ENCODE measurements at places on chromosomes 12 and 14.
A peak's percentile ranks its signal among the peaks of the same experiment; 100 is the strongest.

- DNase-seq = no peak
These were observed 265.5 kb upstream of the PRKD1 start for GRCh38 chr14:30193101-30193500.

DNA sequence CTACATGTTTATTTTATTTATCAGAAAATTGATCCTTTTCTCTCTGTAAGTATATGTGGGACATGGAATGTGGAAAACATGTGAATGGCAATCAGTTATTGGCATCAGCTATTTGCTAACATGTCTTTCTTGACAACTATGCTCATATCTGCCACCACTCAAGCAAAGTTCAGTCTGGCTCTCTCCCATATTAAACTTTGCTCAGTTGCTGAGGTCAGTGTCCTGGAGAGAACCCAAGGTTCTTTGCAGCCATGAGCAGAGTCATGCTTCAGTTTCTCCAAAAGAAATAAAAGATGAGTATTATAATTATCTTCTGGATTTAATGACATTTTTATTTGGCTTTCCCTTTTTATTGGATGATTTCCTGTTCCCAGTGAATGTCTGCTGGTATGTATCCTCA is 42.6 kb downstream of the A2M start:
- no peak for DNase-seq

DNA sequence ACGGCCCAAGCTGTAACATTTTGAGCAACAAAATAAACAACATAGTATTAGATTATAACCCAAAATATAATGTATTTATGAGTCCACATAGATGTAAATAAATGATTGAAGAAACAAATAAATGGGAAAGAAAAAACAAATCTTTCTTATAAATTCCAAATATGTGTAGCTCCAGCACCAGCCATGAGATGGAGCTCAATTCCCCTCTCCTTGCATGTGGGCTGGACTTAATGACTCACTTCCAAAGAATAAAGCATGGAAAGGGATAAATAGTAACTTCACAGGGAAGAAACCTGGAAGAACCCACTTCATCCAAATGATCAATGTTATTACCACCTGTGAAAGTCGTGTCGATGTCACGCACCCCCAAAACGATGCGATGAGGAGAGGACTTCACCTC is 158.8 kb downstream of the RPAP3 start:
- no peak for DNase-seq

GRCh38 chr12:56339158-56339422 is 406 bp downstream of the IL23A start:
- DNase-seq = no peak

- DNase-seq = no peak
These were observed 354.8 kb downstream of the AEBP2 start for GRCh38 chr12:19794116-19794515.

DNA sequence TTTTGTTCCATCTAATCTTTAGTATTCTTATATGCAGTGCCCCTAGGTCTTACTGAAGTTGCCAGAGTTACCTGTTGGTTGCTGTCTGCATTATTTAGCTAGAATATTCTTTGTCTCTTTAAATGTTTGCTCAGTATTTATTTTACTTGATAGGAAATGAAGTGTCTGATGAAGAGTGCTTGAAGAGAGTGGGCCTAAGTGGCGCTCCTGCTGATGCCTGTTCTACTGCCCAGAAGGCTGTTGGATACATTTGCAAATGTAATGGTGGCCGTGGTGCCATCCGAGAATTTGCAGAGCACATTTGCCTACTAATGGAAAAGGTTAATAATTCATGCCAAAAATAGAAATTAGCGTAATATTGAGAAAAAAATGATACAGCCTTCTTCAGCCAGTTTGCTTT is 18.9 kb downstream of the CMAS start:
- DNase-seq = no peak

GRCh38 chr14:94157197-94157596 is 16.9 kb upstream of the PPP4R4 start:
- no peak for DNase-seq

DNA sequence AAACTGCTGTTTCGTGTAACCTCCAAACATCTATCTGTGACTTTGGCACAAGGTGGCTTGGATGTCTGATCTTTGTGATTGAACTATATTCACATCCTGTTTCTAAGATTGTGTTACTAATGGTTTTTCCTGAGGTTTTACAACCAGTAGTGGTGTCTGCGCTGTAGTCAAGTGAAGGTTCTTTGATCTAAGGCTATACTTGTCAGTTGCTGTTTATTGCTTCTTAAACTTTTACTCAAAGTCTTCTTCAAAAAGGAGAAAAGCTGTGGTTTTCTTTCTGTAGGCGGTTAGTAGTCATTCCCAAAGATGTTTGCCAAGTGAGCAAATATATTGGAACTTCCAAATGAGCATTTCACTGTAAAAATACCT is 12.3 kb upstream of the CALM1 start:
- no peak for DNase-seq

- no peak for DNase-seq
These were observed 43.2 kb downstream of the GALNT4 start for GRCh38 chr12:89481213-89481914.

DNA sequence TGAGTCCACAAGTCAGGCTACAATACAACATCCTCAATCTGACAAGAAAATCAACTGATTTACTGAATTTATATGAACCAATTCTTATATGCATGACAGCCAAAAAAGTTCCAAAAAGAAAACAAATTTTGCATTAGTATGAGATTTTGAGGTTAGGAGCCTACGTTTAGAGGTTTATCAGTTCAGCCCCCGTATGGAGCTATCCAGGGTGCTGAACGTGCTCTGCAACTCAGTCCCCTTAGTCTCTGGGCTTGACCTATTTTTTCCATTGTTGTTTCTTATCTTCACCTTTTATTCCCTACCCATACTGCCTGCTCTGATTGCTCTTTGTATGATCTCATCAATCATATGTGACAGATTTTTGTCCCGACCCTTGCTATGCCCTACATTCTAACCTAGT is 693.0 kb downstream of the NRXN3 start:
- DNase-seq = peak; percentile 1

DNA sequence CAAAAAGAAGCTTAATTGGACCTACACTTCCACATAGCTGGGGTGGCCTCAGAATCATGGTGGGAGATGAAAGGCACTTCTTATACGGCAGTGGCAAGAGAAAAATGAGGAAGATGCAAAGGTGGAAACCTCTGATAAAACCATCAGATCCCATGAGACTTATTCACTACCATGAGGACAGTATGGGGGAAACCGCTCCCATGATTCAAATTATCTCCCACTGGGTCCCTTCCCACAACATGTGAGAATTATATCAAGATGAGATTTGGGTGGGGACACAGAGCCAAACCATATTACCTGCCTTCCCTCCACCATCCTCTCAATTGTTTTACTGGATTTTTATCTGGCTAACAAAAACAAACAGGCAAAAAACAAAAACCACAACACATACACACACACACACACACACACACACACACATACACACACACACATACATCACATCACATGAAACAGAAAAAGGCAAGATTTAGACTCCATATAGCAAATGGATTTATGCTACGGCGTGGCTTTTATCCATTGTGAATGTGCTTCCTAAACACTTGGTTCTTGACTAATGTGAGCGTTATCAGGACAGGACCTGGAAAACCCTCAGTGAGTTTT is 66.7 kb downstream of the ZFP36L1 start:
- DNase-seq = no peak

- no peak for DNase-seq
These were observed 46.2 kb downstream of the GRIN2B start for GRCh38 chr12:13935169-13935568.

DNA sequence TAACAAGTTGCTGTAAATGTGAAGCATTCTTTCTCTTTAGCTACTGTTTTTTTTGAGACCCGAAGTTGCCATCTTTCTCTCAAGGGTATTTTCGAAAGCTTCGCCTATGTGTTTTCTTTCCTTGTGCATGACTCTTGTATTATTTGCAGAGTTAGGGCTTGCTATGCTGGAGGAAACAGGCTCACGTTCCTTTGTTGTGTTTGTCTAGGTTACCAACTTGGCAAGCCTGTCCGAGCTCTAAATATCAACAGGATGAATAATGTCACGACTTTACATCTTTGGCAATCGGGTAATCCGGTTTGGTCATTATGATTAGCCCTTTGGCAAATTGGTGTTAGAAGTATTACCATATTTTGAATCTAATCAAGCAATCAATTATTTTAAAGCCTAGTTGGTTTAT is 15.9 kb upstream of the ATP6V0A2 start:
- no peak for DNase-seq

DNA sequence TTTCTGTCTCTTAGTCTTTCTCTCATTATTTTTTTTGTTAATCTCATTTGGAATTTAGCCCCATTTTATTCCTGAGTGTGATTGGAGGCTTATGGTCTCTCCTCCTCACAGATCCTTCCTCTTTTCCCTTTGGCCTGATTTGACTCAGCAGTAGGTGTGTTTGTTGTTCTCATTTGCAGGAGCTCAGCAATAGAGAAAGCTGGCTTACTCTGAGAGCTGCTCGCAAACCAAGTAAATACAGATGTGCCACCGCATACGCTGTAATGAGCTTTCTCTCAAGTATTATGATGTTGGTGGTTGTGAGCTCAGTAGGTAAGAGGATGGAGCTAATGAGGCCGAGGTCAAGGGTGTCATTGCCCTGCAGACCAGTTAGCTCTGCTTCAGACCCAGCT is 206.5 kb downstream of the ETV6 start:
- DNase-seq = peak; percentile 74

GRCh38 chr12:56522411-56523193 is 982 bp downstream of the RBMS2 start:
- DNase-seq = no peak

DNA sequence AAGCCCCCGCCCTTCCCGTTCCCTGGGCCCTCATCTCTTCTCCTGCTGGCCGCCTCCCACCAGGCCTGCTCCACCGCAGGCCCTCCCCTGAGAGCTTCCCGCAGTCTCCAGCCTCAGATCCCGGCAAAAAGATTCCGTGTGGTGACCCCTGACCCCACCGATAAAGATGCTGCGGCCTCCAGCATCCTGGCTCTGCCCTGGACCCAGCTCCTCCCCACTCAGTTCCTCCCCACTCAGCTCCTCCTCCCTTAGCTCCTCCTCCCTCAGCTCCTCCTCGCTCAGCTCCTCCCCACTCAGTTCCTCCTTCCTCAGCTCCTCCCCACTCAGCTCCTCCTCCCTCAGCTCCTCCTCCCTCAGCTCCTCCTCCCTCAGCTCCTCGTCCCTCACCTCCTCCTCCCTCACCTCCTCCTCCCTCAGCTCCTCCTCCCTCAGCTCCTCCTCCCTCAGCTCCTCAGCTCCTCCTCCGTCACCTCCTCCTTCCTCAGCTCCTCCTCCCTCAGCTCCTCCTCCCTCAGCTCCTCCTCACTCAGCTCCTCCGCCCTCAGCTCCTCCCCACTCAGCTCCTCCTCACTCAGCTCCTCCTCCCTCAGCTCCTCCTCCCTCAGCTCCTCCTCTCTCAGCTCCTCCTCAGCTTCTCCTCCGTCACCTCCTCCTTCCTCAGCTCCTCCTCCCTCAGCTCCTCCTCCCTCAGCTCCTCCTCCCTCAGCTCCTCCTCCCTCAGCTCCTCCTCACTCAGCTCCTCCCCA is 17.0 kb downstream of the NOC4L start:
- DNase-seq = no peak

DNA sequence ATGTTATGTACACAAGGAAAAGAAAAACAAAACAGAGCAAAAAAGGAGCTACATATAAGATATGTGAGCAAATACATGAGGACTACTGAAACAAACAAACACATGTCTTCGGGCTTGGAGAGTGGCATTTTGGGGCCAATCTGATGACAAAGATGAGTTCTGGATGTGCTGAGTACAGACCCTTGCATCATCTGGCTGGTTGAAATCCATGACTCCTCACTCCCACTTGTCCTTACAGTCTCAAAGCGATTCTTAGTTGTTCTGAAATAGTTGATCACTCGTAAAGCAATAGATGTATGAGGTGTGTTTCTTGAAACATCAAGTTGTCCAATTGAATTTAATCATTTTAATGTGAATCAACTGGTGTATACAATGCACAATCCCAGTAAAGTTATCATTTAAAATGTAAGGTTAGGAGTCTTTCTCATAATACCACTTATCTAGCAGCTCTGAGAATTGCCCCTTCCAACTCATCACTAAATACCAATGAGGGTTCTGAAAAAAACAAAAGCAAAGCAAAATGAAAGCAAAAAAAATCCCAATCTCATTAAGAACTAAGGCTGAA is 136.9 kb downstream of the ITPR2 start:
- DNase-seq = no peak

- DNase-seq = no peak
These were observed 100.2 kb downstream of the PDZRN4 start for GRCh38 chr12:41288142-41288811.

GRCh38 chr12:45468751-45469615 is 253.1 kb downstream of the ANO6 start:
- no peak for DNase-seq
